Skin of body (tissue), 3 donors: ENCODE measurements at places on chromosomes 3 and 15. TPM values are rescaled to one million over a fixed set of nuclear protein-coding genes. Genes with fewer than 3 reads are reported as not detected.

DNA sequence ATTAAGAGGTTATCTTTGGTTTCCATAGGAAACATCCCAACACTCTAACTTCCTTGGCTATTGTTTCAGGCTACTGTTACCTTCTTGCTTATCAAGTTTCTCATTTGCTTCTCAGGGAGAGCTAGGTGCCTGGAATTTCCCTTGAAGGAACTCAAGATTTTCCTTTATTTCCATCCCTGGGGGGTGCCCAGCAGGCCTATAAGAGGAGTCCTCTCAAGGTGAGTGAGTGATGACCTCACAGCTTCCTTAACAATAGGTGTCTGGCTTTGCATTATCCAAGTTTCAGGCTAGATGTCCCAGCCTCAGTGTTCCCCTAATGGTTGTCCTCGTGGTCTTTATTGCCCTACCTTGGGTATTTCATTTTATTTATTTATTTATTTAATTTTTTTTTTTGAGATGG, 12.1 kb upstream of the CTSH start:
- DNase-seq, result no peak

DNA sequence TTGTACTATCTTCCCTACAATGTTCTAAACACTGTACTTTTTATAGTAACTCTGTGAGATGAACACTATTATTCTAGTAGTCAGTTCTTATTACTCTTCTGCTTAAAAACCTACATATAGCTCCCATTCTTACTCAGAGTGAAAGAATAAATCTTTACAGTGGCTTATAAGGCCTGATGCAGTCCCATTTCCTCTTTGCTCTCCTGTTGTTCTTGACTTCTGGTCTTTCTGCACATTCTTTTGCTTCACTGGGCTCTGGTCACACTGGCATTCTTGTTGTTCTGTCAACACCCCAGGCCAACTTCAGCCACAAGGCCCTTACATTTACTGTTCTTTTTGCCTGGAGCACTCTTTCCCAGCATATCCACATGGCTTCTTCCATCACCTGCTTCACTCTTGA, 58.2 kb upstream of the TP63 start:
- DNase-seq, result no peak

GRCh38 chr15:97728791-97729190, 231.7 kb upstream of the ARRDC4 start:
- DNase-seq, result no peak

GRCh38 chr15:85141726-85142125, 160.1 kb downstream of the PDE8A start:
- DNase-seq, result no peak

DNA sequence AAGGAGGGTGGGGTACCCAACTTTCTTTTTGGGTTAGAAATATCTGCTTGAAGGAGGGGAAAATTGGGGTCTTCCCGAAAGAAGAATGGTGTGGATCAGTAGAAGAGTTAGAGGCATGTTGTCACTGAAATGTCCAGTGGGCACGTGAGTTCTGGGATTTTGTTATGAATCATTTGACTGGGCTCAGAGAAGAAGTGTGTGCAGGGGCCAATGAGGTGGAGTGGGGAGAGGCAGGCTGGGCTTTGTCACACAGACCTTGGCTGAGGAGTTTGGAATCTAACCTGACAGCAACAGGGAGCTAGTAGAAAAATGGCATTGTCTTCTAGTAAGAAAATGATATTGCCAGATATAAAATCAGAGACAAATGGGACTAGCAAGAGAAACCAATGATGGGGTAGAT, 436.8 kb downstream of the MFSD1 start:
- DNase-seq, result no peak

DNA sequence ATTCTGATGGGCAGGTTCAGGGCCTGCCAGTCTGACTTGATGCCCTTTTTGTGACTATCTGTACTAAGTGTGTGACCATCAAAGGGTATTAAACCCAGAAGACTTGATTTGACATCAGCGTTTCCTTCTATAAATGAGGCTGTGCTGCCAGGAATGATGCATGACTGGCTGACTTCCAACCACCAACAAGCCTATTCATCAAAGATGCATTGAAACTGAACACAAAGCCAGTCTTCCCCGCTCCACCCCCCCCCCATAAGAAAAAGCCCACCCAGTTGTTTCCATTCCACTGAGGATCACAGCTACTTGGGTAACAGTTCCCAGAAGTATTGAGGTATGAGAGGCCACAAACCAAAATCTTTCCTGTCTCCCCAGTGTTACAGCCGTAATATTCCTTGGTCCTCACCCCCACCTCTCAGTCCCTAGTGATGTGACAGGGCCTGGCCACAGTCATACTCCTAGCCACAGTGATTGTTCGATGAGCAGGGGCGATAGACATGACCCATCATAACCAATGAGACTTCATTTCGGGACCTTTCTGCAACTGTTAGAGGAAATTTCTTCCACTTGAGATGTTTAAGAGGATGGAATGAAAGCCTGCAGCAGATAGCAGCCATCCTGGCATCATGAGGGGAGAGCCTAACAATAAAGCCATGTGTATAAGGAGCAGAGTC, 22.6 kb downstream of the SH3BP5 start:
- peak; percentile 62 for DNase-seq

TEX55 gene
- not detected for total RNA-seq

DNA sequence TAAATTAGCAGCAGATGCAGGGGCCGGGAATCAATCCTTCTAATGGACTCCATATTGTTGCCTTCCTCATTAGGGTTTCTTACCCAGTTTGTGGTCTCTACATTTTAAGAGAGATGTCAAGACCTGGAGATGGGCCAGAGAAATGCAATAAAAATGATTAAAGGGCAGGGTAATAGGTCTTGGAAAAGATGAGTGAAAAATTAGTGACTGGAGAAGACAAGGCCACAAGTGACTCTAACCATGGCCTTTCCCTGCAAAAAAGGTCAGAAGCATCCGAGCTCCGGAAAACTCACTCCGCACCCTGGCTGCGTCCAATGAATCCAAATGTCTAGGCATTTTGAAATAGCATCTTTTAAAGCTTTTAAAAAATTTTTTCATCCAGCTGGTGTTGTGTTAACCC, 152.8 kb downstream of the ARRDC4 start:
- DNase-seq, result no peak

ITPKA gene
- total RNA-seq, result 0.39 TPM

DNA sequence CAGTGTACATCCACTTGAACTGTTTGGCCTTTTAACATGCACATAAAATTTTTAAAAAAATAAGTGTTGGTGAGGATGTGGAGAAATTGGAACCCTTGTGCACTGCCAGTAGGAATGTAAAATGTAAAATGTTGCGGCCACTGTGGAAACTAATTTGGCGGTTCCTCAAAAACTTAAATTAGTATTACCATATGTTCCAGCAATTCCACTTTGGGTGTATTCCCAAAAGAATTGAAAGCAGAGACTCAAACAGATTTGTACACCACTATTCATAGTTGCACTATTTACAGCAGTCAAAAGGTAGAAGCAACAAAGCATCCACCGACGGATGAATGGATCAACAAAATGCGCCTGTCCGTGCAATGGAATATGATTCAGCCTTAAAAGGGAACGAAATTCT, 55.2 kb upstream of the SEC61A1 start:
- no peak for DNase-seq

DOCK3 gene
- 0.89 TPM for total RNA-seq

DNA sequence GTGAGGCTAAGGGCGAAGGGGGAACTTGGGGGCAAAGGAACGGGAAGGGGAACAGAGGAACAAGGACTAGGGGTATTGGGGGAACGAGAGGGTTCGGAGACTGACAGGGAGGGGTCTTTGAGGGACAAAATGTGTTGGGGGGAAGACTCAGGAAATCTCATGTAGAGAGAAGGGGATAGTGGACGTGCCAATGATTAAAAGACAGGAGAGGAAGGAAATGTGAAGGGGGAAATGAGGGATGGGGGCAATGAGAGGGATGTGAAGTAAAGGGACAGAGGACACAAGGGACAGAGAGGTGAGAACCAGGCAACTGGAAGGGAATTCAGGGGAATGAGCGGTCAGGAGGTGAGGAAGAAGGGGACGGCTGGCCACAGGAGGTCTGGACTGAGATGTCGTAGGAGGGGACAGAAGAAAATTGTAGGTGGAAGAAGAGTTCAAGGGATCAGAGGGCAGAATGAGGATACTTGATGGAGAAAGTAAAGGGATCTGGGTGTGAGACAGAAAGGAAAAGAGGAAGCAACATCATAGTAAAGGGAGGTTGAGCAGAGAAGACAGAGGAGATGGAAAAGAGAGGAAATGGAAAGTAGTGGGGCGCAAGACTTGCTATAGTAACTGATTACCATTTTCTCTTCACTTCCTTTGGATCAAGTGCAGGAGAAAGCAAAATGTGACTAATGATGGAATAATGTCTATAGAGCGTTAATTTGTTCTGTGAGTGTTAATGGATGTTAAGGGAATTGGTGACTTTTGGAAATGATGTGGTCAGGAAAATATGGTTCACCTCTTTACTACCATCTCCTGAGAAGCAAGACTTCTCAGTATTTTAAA, 749 bp downstream of the RAB8B start:
- DNase-seq, result peak; percentile 50

ARHGEF3 gene
- 26.0 TPM for total RNA-seq

- no peak for DNase-seq
Measured at GRCh38 chr15:65292938-65293518, 2.8 kb upstream of the RNU5A-1 start.

SLC6A1 gene
- 1.7 TPM for total RNA-seq

GRCh38 chr3:108134555-108134880, 43.7 kb upstream of the CD47 start:
- DNase-seq, result no peak

DNA sequence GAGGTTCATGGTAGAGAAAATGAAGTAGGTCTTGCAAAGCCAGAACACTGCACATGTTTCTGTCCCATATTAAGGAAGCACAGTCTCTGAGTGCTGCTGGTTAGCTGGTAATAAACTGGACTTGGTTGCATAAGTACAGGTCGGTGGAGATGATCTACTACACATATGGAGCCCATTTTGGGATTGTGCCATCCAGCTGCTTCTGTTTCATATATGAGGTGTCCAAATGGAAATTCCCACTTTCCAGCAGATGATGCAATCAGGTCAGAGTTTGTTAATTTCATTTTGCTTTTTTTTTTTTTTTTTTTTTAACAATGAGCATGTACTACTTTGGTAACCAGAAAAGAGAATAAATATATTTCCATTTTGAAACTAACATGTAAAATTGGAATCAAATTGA, 122.6 kb downstream of the SATB1 start:
- no peak for DNase-seq

ALCAM gene
- total RNA-seq, result 49.3 TPM

GRCh38 chr3:196938124-196938523, 4.2 kb downstream of the NCBP2 start:
- DNase-seq, result no peak

GRCh38 chr3:186162221-186162620, 53.3 kb upstream of the ETV5 start:
- DNase-seq, result no peak

DNA sequence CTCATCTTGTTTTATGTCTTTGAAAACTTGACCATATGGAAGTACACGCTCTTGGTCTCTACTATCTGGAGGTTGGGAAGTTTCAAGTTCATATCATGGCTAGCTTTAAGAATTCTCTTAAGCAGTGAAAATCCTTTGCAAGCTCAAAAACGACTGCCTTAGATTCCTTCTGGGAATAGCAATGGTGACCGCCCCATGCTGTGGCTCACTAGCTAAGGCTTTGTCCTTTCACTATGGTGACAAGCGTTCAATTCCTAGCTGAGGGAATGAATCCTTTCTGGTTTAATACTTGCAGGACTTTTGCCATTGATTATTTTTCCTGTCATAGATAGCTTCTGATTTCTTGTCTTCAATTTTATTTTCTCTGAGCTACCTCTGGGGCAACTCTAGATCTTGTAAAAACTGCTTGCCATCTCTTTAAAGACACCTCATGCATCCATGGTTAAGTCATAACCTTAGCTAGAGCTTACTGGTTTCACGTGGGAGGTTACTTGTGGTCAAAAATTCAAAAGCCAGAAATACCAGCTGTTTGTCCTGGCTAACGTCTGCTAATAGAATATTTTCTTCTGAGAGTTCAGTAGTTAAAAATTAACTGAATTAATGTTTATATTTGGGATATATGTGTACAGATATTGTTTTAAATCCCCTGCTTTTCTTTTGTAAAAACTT, 673.4 kb upstream of the CBLB start:
- DNase-seq, result no peak

DNA sequence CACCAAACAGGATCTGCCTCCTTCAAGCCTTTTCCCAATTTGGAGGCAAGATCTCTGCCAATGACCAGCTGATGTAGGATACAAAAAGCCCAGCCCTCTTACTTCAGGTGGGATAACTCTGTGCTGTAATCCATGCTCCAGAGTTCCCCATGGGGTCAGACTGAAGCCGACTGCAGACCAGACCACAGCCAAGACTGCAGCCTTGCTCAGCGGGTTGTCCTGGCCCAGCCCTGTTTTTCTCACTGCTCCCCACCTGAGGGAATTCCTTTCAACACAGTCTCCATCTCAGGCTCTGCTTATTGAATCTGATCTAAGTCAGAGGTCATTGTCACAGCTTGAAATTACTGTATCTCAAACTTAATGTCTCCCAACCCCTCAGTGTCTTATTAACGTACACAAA, 207.0 kb downstream of the MYRIP start:
- DNase-seq, result no peak

NDUFB5 gene
- 142 TPM for total RNA-seq

- DNase-seq, result no peak
Measured at GRCh38 chr3:25033407-25034029, 394.5 kb upstream of the RARB start.
